ENCODE measurements at places on chromosomes 1 and 21.

- no peak for DNase-seq
These were observed 74.1 kb upstream of the FAM20B start for GRCh38 chr1:178951600-178951999.

- no peak for DNase-seq
These were observed 250.3 kb downstream of the PTPRC start for GRCh38 chr1:198889101-198889500.

DNA sequence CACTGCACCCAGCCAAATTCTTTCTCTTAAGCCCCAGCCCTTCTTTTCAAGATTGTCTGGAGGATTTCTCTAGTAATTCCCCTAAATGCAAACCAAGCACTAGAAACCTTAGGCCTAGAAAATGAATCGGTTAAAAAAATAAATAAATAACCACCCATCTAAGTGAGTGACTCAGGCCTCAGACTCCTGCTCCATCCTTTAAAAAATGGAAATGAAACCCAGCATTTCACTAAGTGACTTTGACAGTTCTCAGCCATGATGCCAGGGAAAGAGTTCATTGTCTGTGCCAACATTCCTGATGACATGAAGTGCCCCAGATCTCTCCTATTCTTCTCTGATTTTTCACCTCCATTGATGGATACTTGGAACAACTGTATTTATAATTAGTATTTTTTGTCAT lies 415.2 kb upstream of the DAB1 start:
- no peak for DNase-seq

DNA sequence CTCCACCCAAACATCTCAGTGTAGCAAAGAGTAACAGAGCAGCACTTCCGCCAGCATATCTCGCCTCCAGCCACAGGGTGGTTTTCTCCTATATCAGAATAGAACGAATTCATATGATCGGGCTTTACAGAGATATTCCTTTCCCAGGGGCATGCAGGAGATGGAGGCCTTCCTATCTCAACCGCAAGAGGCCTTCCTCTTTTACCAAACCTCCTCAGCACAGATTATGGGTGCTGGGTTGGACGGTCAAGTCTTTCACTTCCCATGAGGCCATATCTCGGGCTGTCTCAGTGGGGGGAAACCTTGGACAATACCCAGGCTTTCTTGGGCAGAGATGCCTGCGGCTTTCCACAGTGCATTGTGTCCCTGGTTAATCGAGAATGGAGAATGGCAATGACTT lies 65.8 kb downstream of the OVGP1 start:
- no peak for DNase-seq

DNA sequence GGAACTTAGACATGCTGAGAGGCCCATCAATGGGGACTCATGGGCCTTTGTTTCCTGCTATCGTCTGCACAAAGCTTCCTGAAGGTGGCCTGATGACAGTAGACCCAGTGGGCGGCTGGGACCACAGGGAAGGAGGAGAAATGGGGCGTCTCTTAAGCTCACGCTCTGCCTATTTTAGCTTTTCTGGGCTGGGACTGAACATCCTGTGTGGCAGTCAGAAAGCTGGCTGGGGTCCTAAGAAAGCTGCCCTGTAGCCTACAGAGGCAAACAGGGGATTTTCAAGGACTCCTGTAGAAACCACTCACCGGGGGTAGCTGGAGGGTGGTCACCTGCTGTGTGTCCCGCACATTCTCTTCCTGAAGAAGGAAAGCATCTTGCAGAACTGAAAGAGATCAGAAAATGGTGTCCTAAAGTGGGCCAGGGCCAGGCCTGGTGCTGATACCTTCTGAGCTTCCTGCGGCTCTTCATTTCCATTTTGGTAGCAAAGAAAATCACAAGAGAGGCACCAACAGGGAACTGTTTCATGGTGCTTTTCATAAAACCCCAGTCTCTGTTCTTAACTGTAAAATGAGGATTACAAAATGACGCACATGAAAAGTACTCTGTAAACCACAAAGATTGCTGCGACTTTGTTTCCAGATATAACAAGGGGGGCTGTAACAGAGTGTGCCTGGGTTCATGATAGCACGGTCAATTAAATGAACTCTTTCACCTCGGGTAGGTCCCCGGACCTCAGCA lies 8.6 kb downstream of the ZNF496 start:
- no peak for DNase-seq

DNA sequence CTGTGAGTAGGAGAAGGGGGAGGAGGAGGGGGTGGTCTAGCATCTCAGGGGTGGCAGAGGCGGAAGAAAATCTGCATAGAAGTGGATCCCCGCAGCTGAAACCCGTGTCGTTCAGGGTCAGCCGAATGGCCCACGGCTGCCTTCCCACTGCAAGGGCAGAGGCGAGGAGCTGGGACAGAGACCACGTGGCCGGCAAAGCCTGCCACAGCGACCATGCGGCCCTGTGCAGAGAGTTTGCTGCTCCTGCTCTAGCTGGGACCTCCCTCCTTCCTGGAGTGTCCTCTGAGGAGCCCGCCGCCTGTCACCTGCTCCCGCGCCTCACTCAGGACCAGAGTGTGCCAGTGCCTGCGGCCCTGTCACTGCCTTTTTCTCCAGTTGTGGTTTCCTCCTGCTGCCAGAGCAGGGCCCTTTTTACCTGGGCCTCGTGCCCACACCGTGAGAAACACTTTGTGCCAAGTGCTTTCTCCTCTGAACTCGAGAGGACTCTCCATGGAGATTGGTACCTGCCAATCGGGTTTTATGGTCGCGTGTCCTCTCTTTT lies 5.4 kb upstream of the TRPM2 start:
- DNase-seq: no peak

GRCh38 chr1:114607223-114607622 lies 25.8 kb upstream of the BCAS2 start:
- DNase-seq: no peak

DNA sequence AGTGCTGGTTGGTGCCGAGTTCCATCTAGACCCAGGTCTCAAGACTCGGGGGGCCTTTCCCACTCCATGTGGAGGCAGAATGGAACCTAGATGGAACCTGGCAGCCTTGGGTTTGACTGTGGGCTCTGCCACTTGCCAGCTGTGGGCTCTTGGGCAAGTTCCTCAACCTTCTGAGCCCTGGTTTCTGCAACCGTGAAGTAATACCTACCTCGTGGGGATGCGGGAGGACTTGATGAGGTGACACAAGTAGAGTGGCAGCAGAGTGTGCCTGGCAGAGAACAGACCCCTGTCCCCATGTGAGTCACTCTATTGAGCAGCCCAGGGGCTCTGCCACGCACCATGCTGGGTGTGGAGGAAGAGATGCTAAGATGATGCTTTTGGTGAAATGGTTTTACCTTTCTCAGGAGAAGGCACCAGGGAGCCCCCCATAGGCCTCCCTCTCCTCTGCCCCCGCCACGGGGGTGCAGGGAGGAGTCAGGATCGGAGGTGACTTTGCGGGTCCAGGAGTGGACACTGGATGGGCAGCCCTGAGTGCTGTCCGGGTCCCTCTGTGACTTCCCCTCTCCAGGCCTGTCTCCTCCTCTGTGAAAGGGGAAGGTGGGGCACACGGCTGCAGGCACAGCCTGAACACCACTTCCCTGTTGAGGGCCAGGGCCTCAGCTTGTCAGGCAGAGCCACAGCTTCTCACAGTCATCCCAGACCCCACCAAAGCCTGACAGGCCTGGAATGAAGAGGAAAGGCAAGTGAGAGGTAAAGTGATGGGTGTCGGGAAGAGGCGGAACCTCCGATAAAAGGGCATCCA lies 36.7 kb upstream of the EDN2 start:
- no peak for DNase-seq

GRCh38 chr1:1954831-1955441 lies 35.9 kb upstream of the TMEM52 start:
- DNase-seq: no peak

DNA sequence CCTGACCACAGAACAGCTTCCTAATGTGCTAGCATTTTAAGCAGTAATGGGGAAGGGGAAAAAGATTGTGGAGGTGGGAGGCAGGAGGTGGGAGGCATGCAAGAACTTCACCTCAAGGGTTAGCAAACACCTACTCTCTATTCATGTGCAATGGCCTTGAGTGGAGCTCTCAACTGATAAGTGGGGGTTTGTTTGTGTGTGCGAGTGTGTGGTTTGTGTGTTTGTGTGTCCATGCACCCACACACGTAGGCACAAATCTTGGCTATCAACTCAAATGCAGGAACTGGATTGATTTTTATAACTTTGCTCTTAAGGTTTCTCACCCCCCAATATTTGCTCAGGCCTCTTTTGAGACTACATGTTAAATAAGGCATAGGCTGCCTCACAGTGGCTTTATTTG lies 78.6 kb downstream of the SYT6 start:
- no peak for DNase-seq

- no peak for DNase-seq
These were observed 10.2 kb downstream of the HNRNPU start for GRCh38 chr1:244854166-244854565.

DNA sequence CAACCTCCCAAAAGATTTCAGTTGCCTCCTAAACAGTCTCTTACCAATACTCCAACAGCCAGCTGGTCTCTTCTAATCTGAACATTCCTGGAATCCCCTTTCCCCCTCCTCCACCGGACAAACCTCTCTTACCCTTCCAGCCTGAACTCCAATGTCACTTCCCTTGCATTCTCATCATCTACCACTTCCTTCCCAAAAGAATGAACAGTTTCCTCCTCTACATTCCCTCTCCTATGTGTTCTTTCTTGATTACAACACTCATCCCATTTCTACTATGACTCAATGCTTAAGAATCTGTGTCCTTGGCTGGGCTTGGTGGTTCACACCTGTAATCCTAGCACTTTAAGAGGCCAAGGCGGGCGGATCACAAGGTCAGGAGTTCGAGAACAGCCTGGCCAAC lies 417.1 kb downstream of the SETD4 start:
- DNase-seq: no peak

GRCh38 chr1:64965366-64966157 lies 787 bp downstream of the JAK1 start:
- peak; percentile 82 for DNase-seq

DNA sequence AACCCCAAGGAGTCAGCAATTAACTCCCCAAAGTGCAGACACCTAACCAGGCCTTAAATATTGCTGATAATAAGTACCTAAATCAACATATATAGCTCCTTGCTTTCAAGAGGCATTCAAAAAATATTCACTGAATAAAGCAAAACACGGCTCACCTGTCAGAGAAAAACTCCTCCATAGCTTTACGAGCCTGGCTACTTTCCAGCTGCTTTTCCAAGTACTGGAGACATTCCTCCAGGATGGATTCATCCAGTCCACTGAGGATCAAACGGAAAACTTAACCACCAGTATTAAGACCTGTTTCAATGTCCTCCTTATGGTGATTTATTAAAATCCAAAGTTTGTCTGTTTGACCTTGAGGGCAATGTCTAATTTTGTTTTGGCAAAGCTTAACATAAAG lies 44.6 kb downstream of the UBR4 start:
- DNase-seq: no peak

DNA sequence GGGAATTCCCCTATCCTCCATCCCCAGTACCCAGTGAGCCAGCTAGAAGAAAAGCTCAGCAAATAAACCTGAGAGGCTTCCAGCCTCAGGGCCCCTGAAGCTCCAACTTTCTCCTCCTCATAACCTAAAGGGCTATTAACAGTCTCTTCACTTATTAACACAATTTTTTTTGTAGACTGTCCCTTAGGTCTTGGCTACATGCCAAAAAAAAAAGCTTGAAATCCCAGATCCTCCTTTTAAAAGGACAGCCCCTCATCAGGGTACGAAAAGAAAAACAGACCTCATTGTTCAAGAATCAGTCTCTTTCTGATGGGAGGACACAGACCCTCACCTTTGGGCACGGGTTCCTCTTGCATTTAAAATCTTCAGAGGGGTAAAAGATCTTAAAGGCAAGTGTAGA lies 72.8 kb upstream of the CD1D start:
- DNase-seq: no peak

- DNase-seq: no peak
These were observed 46.6 kb upstream of the GPR37L1 start for GRCh38 chr1:202076050-202076511.

- no peak for DNase-seq
These were observed 22.4 kb upstream of the SAMD11 start for GRCh38 chr1:901108-901859.

- DNase-seq: no peak
These were observed 46.5 kb downstream of the PKP1 start for GRCh38 chr1:201329801-201330200.

DNA sequence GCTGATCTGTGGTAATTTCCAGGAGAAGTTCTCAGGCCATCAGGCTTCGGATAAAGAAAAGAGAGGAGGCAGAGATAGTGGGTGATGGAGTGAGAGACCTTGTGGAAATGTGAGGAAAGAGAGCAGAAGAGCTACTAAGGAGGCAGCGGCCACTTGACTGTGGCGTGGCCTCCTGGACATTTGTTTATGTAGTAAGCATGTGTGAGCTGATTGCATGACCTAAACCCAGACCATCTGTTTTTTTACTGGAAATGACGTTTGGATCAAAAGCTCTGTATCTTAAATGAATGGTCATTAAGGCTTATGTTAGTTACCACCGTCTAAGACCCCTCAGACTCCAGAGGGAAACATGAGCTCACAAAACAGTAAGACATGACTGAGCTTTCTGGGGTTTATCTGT lies 13.6 kb downstream of the ATP1B1 start:
- no peak for DNase-seq

All from sciatic nerve (tissue), 2 donors.